ENCODE measurements at places on chromosomes 2 and 18. TPM values are rescaled to one million over a fixed set of nuclear protein-coding genes. Genes with fewer than 3 reads are reported as not detected.

- DNase-seq = no peak
Measured at GRCh38 chr2:50449306-50449705, 582.6 kb downstream of the NRXN1 start.

DNA sequence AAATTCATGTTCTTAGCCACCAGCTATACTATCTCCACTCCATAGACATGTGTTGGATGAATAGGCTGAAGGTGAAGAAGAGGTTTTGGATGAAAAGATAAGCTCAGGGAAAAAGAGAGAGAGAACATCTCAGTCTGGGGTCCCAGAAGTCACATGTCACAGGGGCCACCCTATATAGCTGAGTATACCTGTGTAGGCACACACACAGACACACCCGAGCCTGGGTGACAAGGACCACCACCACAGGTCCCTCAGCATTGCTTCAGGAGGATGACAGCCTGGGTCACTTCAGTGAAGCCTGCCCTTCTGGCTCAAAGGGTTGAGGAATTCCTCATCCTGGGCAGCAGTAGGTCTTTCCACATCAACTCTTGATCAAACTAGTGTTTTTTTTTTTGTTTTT, 56.2 kb downstream of the POLR1A start:
- no peak for DNase-seq

GRCh38 chr2:127844973-127845372, 13.0 kb downstream of the POLR2D start:
- no peak for DNase-seq

- peak; percentile 17 for DNase-seq
Measured at GRCh38 chr2:170140561-170140960, 37.4 kb upstream of the MYO3B start.

- DNase-seq = peak; percentile 77
Measured at GRCh38 chr2:65630643-65631042, 198.2 kb upstream of the SPRED2 start.

GRCh38 chr2:1595274-1595673, 149.0 kb downstream of the PXDN start:
- DNase-seq = no peak

The HOXD12 gene
- total RNA-seq = not detected

The EVX2 gene
- not detected for total RNA-seq

The SLC19A3 gene
- not detected for total RNA-seq

The GAD1 gene
- not detected for total RNA-seq

The CCDC85A gene
- total RNA-seq = 2.8 TPM
